ENCODE measurements at places on chromosomes 12 and 14. TPM values are rescaled to one million over a fixed set of nuclear protein-coding genes. Genes with fewer than 3 reads are reported as not detected.
A peak's percentile ranks its signal among the peaks of the same experiment; 100 is the strongest.

- no peak for DNase-seq
Measured at GRCh38 chr12:66607147-66607546, 71.7 kb downstream of the GRIP1 start.

GRCh38 chr12:91272461-91273063 lies 89.9 kb upstream of the DCN start:
- DNase-seq = peak; percentile 33

- no peak for DNase-seq
Measured at GRCh38 chr14:94120667-94121340, 8.6 kb downstream of the IFI27L2 start.

- DNase-seq = no peak
Measured at GRCh38 chr12:110084314-110085015, 36.1 kb upstream of the C12orf76 start.

- no peak for DNase-seq
Measured at GRCh38 chr14:92360651-92361370, 37.8 kb downstream of the SLC24A4 start.

DNA sequence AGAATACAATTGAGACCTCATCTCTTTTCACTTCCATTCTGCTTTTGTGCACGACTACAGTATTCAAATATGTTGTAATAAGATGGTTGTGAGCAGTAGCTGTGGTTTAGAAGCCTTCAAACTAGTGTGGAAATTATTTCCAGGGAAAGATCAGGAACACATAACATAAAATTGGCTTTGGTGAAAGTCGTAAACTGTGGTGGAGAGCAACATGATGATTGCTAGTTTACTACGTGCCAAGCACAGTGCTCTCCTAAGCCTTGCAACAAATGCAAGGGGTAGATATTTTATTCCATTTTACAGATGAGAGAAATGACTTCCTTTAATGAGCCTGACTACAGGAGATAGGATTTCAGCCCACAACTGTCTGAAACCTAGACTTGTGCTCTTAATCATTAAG lies 172.4 kb upstream of the LMNTD1 start:
- no peak for DNase-seq

- peak; percentile 35 for DNase-seq
Measured at GRCh38 chr12:14614704-14615121, 47.0 kb upstream of the PLBD1 start.

- DNase-seq = no peak
Measured at GRCh38 chr14:74902941-74903705, 19.9 kb downstream of the RPS6KL1 start.

DNA sequence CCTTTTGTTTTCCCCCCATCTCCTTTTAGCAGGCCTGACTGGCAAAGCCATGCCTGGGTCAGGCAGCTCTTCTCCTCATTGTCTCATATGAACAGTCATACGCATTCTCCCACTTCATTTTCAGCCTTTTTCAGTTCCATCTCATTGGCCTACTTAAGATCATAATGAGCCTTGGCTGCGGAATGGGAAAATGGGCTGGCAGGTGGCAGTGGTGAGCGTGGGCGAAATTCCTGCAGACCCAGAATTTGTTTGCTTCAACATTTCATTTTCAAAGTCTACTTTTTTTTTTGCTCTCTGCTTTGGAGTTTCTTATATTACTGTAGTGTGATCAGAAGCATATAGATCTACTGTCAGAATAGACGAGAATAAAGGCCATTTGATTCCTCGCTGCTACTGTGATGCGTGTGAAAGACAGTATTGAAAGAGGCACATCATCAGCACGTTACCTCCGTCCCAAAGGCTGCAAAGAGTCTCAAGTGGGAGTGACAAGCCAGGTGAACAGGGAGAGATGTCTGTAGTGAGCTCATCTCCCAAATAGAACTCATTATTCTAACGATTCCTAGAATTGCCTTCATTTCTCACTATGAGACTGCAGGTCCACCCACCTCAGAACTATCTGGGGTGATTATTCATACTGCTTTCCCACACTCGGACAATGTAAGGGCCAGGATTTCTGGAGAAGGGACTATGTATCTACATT lies 73.7 kb downstream of the TBK1 start:
- DNase-seq = no peak

GRCh38 chr14:69531135-69531534 lies 43.5 kb downstream of the CCDC177 start:
- DNase-seq = no peak

PIK3C2G gene
- total RNA-seq = 0.89 TPM

KRT8 gene
- total RNA-seq = 4,047 TPM

B3GNT4 gene
- 0.98 TPM for total RNA-seq

ZC2HC1C gene
- total RNA-seq = 4.8 TPM

AKAP3 gene
- total RNA-seq = 1.6 TPM

FAIM2 gene
- total RNA-seq = 2.3 TPM

ESR2 gene
- total RNA-seq = 0.70 TPM

ADSS1 gene
- 4.4 TPM for total RNA-seq

ZCCHC8 gene
- 20.0 TPM for total RNA-seq
